A549 treated with dexamethasone at 1 μM for 4 hours (cell line): ENCODE measurements at places on chromosomes 7 and 10. TPM values are rescaled to one million over a fixed set of nuclear protein-coding genes. Genes with fewer than 3 reads are reported as not detected.

STN1 gene
- 21.0 to 24.0 TPM (median 22.0 TPM) in 5 replicates for total RNA-seq

PAX2 gene
- 0.15 to 0.30 TPM (median 0.19 TPM) in 5 replicates for total RNA-seq

GAD2 gene
- total RNA-seq = not detected in 5 replicates

ARHGAP22 gene
- 3.1 to 4.3 TPM (median 3.5 TPM) in 5 replicates for total RNA-seq

CAMK2B gene
- 0.12 to 0.18 TPM (median 0.15 TPM) in 5 replicates for total RNA-seq

OR6V1 gene
- total RNA-seq = not detected in 5 replicates

TUBAL3 gene
- total RNA-seq = 0.18 to 0.24 TPM (median 0.24 TPM) in 5 replicates

PPP1R3C gene
- 20.7 to 25.4 TPM (median 21.2 TPM) in 5 replicates for total RNA-seq

ATP5MK gene
- total RNA-seq = 451 to 571 TPM (median 503 TPM) in 5 replicates

TMEM176B gene
- total RNA-seq = 0.12 to 0.22 TPM (median 0.14 TPM) in 3 of 5 replicates, not detected in the others

TMEM184A gene
- 4.1 to 10.4 TPM (median 8.8 TPM) in 5 replicates for total RNA-seq

TAS2R60 gene
- total RNA-seq = not detected in 5 replicates

MEOX2 gene
- total RNA-seq = not detected in 5 replicates

CTAGE4 gene
- 0.05 TPM in 2 of 5 replicates, not detected in the others for total RNA-seq

UBN2 gene
- total RNA-seq = 2.2 to 4.1 TPM (median 3.9 TPM) in 5 replicates

PLAU gene
- 79.7 to 99.9 TPM (median 88.7 TPM) in 5 replicates for total RNA-seq

FAM25C gene
- 0.57 to 4.1 TPM (median 2.0 TPM) in 4 of 5 replicates, not detected in the other for total RNA-seq

SLC13A1 gene
- total RNA-seq = not detected in 5 replicates

NKX2-3 gene
- 0.05 TPM in 2 of 5 replicates, not detected in the others for total RNA-seq

GIMAP6 gene
- not detected in 5 replicates for total RNA-seq

PLXNA4 gene
- 0.37 to 0.53 TPM (median 0.50 TPM) in 5 replicates for total RNA-seq

TMEM270 gene
- 0.11 to 0.25 TPM (median 0.21 TPM) in 5 replicates for total RNA-seq

CCDC146 gene
- 0.40 to 0.88 TPM (median 0.60 TPM) in 5 replicates for total RNA-seq

DNAJC9 gene
- total RNA-seq = 45.4 to 50.9 TPM (median 46.3 TPM) in 5 replicates

SORCS3 gene
- total RNA-seq = not detected in 5 replicates

ELMO1 gene
- total RNA-seq = 3.1 to 4.0 TPM (median 3.6 TPM) in 5 replicates

CNTNAP2 gene
- 0.02 to 0.07 TPM (median 0.02 TPM) in 4 of 5 replicates, not detected in the other for total RNA-seq

NOBOX gene
- total RNA-seq = not detected in 5 replicates

KLF14 gene
- total RNA-seq = 0.02 to 0.05 TPM in 2 of 5 replicates, not detected in the others

VSTM2A gene
- total RNA-seq = 0.08 TPM in 2 of 5 replicates, not detected in the others

COMMD3 gene
- 42.1 to 46.4 TPM (median 44.5 TPM) in 5 replicates for total RNA-seq

AQP1 gene
- 0.32 to 0.62 TPM (median 0.39 TPM) in 5 replicates for total RNA-seq

TACC2 gene
- total RNA-seq = 69.7 to 92.6 TPM (median 85.6 TPM) in 5 replicates

SFTPA1 gene
- not detected in 5 replicates for total RNA-seq

TSPAN12 gene
- total RNA-seq = 0.27 to 1.1 TPM (median 0.41 TPM) in 5 replicates

ADCK2 gene
- 16.6 to 23.7 TPM (median 20.9 TPM) in 5 replicates for total RNA-seq

PCLO gene
- total RNA-seq = 0.90 to 1.3 TPM (median 1.1 TPM) in 5 replicates

CNNM1 gene
- total RNA-seq = 24.4 to 34.0 TPM (median 28.5 TPM) in 5 replicates

ZNF679 gene
- total RNA-seq = not detected in 5 replicates

SUN3 gene
- 0.13 to 0.16 TPM in 2 of 5 replicates, not detected in the others for total RNA-seq

DAGLB gene
- 16.6 to 24.4 TPM (median 23.1 TPM) in 5 replicates for total RNA-seq

H2BK1 gene
- total RNA-seq = not detected in 5 replicates

GCK gene
- not detected in 5 replicates for total RNA-seq

ENTPD7 gene
- total RNA-seq = 7.4 to 12.0 TPM (median 10.6 TPM) in 5 replicates

PSPH gene
- 23.5 to 26.4 TPM (median 23.9 TPM) in 5 replicates for total RNA-seq

SSC4D gene
- 0.97 to 1.5 TPM (median 1.3 TPM) in 5 replicates for total RNA-seq

PCGF6 gene
- 9.8 to 11.4 TPM (median 10.9 TPM) in 5 replicates for total RNA-seq

ANKMY2 gene
- total RNA-seq = 11.7 to 13.6 TPM (median 12.7 TPM) in 5 replicates

OR2A12 gene
- not detected in 5 replicates for total RNA-seq

EEPD1 gene
- 57.9 to 69.9 TPM (median 58.4 TPM) in 5 replicates for total RNA-seq

LAMTOR4 gene
- total RNA-seq = 122 to 148 TPM (median 137 TPM) in 5 replicates

LRRC17 gene
- 0.03 to 0.13 TPM (median 0.06 TPM) in 4 of 5 replicates, not detected in the other for total RNA-seq

CALHM1 gene
- not detected in 5 replicates for total RNA-seq

IRF5 gene
- 11.9 to 16.6 TPM (median 15.9 TPM) in 5 replicates for total RNA-seq

STEAP1B gene
- 0.09 to 0.14 TPM (median 0.12 TPM) in 4 of 5 replicates, not detected in the other for total RNA-seq

VAX1 gene
- total RNA-seq = 1.0 to 1.5 TPM (median 1.3 TPM) in 5 replicates

CRPPA gene
- 0.56 to 0.95 TPM (median 0.68 TPM) in 5 replicates for total RNA-seq

PIK3CG gene
- total RNA-seq = not detected in 5 replicates

IQUB gene
- total RNA-seq = 0.04 to 0.11 TPM (median 0.06 TPM) in 4 of 5 replicates, not detected in the other
